Right ventricle myocardium inferior (tissue), 1 donor: ENCODE measurements at places on chromosomes 16 and 17.

DNA sequence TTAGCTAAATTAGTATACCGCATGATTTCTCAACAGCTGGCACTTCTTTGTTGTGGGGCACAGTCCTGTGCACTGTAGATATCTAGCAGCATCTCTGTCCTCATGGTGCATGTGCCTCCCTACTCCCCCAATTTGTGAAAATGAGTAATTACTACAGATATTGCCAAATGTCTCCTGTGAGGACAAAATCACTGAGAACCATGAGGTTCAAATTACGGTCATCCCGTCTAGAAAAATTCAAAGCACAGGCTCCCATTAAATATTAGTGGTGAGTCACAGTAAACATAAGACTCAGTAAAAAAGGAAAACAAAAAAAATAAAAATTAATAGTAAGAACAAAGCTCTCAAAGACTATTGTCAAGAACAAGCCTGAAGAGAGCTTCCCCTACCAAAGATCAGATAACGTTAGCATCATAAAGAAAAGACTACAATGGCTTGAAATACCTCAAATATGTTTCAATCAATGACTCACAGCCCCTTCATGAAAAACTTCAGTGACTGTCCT is 57.8 kb downstream of the STH start:
- no peak for DNase-seq

DNA sequence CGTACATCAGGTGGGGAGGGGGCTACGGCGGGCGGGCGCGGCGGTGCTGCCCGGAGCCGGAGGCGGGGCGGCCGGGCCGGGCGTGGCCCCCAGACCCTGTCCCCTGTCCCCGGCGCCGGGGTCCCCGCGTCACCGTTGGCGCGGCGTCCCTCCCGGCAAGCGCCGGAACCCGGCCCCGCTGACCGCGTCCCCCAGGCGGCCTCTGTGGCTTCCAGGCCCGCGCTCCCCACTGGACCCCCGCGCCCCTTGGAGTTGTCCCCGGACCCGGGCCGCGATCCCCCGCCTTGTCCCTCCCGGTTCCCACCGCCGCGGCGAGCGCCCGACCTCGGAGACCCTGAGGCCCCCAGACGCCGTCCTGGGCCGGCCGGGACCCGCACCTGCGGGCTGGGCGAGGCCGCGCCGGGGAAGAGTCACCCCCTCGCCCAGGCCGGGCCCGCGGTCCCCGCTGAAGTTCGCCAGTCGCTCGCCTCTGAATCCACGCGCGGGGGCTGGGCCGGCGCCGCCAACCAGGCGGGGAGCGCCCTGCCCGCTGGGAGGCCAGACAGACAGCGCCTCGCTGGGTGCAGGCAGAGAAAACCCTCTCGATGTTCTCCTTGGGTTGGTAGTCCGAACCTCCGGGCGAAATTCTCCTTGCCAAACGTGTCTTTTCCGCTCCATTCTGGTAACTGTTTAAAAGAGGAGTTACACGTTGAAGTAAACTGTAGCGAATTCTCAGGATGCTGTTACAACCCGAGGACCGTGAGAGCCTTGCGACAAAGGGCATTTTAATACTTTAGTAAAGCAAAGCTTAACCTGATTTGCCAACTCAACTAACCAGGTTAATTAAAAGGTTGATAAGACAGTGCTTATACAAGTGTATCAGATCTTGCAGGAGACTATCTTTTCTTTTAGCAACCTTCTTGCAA is 761 bp downstream of the GAN start:
- peak; percentile 81 for DNase-seq

DNA sequence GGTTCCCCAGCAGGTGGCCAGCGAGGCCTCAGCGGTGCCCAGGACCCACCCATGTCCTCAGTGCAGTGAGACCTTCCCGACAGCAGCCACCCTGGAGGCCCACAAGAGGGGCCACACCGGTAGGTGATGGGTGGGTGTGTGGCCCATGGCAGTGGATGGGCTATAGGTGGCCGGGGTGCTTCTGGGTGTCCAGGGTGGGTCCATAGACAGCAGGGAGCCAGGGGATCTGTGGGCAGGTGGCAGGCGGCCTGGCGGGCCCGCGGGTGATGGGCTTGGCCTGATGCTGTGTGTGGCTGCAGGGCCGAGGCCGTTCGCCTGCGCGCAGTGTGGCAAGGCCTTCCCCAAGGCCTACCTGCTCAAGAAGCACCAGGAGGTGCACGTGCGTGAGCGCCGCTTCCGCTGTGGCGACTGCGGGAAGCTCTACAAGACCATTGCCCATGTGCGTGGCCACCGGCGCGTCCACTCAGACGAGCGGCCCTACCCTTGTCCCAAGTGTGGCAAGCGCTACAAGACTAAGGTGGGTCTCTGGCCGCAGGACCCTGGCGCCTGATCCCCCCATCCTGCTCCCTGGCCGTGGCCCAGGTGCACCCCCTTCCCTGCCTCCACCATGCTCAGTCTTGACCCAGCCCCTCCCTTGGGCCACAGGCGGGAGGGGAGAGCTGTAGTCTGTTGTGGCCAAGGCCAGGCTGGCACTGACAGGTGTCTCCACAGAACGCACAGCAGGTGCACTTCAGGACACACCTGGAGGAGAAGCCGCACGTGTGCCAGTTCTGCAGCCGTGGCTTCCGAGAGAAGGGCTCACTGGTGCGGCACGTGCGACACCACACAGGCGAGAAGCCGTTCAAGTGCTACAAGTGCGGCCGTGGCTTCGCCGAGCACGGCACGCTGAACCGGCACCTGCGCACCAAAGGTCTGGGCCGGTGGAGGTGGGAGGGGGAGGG is 2.1 kb upstream of the DNASE1L2 start:
- no peak for DNase-seq

GRCh38 chr17:80071116-80071841 is 30.1 kb upstream of the GAA start:
- peak; percentile 71 for DNase-seq

DNA sequence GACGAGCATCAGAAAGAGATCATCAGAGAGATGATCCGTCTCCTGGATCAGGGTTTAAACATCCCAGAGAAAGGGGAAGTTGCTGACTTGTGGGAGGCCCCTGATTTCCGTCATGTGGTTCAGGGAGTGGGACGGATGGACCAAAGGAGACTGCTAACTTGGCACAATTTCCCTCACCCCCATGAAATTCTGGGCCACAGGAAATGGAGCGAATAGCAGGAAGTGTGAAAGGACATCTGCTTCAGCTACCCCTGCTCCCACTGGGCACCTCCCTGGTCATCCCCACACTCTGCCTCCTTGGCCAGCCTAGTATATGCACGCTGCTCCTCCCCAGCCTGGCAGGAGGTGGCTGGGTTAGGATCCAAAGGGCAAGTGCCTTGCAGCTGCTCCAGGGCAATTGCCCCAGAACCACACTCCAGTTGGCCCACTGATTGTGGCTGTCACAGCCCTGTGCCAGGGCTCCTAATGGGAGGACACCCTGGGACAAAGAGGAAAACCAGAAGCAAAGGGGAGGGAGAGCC is 1.3 kb downstream of the ARRB2 start:
- DNase-seq: no peak

DNA sequence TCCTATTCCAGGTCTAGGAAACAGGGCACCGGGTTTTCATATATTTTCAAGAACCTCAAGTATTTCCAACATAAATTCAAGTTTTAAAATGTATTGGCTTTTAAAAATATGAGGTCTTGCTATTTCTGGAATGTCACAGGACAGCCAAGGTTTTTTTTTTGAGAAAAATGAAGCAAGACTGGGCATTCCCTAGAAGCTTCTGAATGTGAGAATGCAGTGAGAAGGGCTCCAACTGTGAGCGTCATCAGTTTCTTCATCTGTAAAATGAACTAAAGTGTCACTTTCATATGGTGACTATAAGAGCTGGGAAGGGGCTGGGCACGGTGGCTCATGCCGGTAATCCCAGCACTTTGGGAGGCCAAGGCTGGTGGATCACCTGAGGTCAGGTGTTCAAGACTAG is 455.8 kb upstream of the MAF start:
- DNase-seq: no peak

GRCh38 chr16:12289175-12290063 is 312.9 kb downstream of the SNX29 start:
- no peak for DNase-seq

DNA sequence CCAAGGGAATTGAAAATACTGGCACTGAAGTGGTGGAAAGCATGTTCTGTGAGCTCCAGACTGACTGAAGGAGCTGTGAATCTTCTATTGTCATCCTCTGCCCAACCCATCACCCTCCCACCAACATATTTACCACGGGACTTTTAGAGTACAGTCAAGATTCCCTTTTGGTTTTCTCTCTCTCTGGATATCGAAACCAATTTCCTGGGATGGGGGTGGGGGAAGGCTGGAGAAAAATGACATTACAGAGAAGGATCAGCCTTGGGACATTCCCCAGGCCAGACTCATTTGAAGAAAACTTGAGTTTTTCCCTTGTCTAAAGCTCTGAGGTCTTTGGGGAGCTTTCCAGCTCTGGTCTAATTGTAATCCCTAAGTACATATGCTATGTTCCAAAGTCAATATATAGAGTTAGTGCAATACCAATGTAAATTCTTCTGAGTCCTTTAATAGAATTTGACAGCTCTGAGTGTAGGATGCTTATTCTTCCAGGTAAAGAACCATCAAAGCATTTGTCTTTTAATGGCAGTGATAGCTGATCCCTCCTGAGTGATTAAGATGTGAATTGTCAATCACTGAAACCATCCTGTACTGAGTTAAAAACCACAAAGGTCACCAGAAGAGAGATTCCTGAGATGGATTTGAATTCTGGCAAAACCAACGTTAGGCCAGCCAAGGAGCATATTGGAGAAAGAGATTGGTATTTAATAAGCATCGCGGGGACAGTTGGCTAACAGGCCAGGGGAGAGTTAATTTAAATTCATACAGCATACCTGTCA is 48.8 kb upstream of the CCL1 start:
- no peak for DNase-seq

GRCh38 chr16:70480127-70481105 is 26.0 kb downstream of the FCSK start:
- no peak for DNase-seq

DNA sequence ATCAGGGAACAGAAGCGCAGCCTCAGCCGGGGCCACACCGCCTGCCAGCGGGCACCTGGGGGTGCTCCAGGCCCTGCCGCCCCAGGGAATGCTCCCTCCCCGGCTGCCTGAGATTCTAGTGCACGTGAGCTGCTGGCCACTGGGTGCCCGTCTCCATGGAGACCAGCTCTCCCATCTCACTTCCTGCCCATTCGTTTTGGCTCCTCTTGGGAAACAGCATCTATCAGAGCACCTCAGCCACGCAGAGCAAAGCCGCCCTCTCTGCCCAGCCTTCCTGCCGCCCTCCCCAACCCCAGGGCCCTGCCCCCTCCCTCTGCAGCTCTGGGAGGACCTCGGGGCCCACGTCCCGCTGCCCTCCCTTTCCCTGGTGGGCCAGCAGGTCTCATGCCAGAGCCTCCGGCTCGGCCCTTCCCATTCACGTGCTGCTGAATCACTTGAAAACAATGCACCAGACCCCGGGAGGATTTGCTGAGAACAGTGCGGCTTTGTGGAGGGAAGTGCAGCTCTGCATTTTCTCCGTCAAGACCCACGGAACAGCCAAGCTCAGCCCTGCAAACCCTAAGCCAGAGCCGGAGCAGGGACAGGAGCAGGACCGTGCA is 19.4 kb downstream of the CEP295NL start:
- peak; percentile 86 for DNase-seq

- DNase-seq: no peak
Measured at GRCh38 chr17:69501591-69502468, 87.3 kb downstream of the MAP2K6 start.

GRCh38 chr16:28321700-28322411 is 29.5 kb downstream of the SBK1 start:
- no peak for DNase-seq

DNA sequence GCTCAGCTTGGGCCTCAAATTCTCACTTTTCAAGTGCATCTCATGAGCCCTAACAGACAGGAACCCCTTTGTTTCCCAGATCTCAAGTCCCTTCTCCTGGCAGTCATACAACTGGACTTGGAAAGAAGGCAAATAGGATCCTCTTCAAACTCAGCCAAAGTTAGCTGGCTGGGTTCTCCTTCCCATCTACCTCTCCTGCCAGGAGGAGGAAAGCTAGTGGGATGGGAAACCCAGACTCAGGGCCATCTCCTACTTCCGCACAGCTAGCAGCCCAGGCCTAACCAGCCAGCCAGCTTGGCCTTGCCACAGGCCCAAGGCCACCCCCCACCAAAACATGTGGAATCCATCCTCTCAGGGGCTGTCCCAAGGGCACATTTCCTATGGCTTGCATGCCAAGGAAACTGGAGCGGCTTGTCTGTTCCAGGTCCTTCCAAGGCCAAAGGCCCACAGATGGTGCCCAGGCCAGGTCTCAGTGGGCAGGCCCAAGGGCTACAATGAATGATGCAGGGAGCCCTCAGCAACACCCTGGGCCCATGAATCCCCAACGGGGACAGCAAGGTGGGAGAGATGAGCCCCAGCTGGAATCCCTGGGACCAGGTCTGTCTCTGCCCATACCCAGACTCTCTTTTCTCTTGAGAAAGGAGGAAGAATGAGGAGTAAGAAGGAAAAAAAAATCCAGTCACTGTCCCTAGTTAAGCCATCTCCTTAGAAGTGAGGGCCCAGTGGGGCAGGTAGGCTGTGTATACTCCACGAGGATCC is 1.7 kb downstream of the SMARCD2 start:
- DNase-seq: peak; percentile 74

DNA sequence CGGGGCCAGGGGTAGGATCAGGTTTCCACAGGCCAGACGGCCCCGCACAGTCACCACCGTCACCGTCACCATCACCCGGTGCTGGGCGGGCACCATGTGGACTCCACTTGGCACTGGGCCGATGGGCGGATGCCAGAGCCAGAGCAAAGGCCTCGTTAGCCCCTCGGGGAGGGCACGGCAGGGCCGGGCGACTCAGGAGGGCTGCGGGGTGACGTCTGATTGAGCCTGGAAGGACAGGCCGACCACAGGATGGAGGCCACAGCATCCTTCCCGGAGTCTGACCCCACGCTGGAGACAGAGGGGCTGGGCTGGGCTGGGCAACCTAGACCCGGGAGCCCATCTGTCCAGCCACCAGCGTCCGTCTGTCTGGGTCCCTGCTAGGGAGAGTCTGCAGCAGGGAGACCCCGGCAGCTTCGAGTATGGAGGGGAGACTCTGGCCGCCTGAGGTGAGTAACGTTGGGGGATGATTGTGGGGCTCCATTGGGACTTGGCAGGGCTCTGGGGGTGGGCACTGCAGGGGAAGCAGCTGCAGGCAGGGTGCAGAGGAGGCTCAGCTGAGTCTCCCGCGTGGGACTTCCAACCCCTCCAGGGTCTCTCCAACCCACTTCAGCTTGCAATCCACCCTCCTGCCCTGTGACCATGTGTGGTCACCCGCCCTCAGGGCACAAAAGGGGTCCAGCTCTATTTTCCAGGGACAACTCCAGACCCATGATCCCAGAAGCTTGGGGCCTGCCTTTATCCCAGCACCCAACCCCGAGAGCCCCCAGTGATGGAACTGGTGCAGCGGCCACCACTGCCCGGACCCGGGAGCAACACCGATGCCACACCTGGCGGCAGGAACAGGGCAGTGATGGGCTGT is 22.6 kb downstream of the SLC25A10 start:
- DNase-seq: no peak
